GM18507 (cell line): ENCODE measurements at places on chromosomes 12 and 14.

DNA sequence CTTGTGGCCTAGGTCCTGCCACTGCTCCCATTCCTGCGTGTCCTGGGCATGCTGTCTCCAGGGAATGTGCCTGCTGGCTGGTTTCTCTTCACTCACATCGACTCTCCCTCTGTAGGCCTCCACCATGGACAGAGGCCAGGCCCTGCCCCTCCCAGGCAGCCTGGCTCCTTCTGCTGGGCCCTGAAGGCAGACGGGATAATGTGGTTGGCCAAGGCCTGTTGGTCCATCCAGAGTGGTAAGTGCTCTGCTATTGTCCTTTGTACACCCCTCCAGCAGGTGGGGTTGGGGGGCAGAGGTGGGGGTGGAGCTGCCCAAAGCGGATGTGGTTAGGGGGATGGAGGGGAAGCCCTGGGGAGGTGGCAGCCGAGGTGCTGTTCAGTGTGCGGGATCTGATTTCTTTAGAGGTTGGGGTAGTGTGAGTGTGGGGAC lies 9.5 kb upstream of the NR4A1 start:
- DNase-seq = no peak

DNA sequence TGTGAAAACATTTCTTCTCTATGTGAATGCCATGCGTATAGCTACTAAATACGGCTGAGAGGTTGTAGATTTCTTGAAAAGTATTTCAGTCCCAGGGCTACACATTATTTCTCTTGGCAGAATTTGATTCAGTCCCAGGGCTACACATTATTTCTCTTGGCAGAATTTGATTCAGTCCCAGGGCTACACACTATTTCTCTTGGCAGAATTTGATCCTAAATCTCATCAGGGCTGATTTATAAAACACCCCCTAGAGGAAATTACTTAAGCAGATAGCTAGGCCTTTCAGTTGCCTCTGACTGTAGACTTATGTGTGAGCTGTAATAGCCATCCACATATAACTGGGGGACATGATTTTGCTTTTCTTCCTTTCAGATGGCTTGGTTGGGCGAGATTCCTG lies 50.4 kb downstream of the AK7 start:
- no peak for DNase-seq

DNA sequence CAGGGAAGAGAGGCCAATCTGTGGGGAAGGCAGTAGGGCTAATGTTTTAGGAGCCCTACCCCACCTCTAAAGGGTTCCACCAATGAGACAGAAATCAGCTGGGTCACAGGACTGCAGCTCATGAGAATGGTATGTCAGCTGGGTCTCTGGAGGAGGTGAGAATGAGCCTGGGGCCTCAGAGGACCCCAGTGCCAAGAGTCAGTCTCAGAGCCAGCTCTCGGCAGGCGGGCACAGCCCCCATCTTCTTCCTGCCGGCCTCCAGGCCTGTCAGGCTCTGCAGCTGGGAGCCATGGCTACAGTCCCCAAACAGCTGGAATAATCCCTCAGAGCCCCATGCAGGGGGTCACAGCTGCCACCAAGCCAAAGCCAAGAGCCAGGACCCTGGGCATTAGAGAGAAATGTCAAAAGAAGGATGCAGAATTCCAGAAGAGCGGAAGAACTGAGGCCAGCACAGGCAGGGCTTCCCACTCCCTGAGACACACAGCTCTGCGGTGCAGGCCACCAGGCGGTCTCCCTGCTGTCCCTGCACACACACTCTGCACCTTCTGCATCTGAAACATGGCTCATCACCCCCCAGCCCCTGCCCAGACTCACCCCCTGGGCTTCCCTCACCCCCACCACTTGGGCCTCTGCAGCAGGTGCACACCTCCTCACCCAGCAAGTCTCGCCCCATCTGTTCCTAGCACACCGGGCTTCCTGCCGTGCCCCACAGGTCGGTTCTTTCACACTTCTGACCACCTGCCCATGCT lies 26.0 kb downstream of the ITPK1 start:
- no peak for DNase-seq

DNA sequence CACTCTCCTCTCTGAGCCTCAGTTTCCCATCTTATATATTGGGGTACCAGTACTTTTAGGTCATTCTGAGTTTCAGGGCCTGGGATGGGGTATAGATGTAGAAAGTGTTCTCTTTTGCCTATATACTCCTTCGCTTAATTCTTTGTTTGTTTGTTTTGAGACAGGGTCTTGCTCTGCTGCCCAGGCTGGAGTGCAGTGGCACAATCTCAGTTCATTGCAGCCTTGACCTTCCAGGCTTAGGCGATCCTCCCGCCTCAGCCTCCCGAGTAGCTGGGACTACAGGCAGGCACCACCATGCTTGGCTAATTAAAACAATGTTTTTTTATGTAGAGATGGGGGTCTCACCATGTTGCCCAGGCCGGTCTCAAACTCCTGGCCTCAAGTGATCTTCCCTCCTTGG lies 152.1 kb downstream of the AACS start:
- no peak for DNase-seq

GRCh38 chr14:33738029-33738428 lies 212.8 kb downstream of the EGLN3 start:
- DNase-seq = no peak

DNA sequence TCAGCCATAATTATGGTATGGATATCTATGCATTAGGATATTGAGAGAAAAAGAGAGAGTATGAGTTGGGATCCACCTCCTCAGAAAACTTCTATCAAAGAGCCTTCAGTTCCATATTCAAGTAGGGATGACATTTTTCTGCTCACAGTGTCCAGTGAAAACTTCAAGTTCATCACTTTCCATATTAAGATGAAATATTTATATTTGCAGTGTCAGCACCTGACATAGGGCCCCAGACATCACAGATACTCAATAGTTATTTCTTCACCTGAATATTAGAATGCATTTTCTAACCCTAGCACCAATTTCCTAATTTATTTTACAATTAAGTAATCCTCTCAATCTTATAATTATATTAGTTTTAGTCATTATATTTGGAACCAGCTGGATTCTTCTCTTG lies 318.0 kb upstream of the MGAT4C start:
- no peak for DNase-seq

DNA sequence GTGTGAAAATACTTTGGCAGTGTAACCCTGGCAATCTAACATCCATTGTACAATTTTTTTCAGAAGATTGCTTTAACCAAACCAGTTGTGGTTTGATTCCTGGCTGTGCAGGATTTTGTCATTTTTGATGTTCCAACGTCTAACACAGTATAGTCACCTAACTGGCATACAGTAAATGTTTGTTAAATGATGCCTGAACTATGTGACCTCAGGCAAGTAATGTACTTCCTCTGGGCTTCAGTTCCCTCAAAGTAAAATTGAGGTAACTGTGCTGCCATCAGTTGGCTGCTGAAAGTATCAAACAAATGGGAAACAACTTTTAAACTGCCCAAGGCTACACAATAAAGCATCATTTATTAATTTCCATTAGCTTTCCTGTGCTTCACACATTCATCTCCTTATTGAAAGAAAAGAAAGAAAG lies 4.3 kb downstream of the TM7SF3 start:
- no peak for DNase-seq

GRCh38 chr12:132835076-132836025 lies 6.7 kb upstream of the GOLGA3 start:
- no peak for DNase-seq

DNA sequence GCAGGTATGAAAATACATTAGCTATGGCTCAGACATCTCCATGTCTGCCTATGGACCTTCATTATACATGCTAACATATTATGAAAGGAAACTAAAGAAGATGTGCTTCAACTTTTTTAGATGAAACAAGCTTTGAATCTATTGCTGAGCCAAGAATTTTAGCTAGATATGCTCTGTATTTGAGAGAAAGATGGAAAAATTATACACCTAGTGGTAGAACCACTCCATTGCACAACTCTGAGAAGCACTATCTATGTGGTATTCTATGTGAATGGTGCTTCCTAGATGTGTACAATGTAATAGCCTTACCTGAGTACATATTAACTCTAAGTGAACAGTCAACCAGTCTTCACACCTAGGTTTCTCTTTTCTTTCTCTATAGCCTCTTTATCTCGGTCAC lies 17.3 kb downstream of the EPYC start:
- DNase-seq = no peak

DNA sequence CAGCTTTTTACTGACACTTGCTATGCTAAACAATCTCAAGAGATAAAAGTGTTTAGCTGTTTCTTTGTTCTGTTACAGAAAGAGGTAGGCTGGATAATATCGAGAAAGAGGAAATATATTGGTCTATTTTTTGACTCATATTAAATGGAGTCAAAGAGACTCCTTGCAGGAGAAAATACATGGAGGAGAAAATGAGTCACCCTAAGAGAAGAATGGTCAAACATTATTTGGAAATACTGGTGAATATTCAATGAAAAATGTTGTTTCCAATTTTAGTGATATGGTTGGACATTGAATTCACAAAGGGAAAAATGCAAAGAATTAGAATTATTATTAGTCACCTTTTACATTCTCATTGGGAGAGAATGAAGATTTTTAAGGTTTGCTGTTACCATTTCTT lies 3.2 kb downstream of the KCNJ8 start:
- no peak for DNase-seq

DNA sequence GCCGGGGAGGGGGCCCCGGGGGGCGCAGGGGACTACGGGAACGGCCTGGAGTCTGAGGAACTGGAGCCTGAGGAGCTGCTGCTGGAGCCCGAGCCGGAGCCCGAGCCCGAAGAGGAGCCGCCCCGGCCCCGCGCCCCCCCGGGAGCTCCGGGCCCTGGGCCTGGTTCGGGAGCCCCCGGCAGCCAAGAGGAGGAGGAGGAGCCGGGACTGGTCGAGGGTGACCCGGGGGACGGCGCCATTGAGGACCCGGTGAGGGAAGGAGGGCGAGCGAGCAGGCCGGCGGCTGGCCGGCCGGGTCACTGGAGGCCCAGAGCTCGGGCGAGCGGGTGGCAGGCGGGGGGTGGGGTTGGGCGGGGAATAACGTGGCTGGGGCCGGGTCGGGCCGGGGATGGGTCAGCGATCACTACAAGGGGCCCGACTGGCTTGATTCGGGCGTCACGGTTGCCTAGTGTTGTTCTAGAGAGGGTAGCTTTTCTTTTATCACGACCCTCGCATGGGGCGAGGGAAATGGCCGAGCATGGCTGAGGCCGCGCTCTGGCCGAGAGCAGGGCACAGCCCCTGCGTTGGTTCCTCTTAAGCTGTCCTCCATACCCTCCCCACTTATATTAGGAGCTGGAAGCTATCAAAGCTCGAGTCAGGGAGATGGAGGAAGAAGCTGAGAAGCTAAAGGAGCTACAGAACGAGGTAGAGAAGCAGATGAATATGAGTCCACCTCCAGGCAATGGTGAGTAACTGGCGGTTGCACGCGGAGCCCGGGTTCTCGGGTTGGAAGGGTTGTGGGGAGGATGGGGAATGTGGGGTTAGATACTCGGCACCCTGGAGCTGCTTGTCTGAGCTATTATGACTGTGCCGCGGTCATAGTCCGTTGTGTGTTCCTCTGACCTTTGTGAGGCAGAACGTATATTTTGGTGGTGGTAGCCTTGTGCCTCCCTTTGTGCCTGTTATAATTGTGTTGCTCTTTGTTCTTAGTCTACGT lies 603 bp downstream of the PABPN1 start:
- DNase-seq = no peak

DNA sequence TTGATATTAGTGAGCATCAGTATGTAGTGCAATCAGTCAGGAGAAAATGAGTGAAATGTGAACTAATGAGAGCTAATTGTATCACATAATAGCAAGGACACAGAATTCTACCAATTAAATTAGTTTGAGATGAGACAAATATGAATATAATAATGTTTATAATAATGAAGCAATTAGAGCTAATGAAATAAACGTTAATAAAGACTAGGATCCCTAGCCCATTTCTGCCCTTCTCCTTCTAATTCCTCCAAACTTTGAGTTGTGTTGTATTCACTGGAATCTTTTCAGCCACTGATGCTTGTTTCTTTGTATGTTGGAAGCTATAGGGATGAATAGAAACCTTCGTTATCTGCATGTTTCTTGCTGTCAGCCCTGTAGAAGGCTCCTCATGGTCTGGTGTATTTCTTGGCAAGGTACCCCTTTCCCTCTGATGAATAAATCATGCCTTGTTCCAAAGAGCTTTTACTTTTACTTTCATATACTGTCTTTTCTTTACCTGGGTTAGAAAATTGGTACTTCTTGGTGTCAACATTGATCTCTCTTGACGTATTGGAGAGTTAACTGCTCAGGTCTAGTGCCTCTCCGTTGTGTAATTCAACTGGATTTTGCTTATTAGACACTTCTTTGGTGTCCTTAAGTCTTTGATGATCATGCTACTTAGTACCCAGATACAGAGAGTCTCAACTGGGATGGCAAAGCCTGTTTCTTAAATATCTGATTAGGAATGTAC lies 154.8 kb downstream of the PTCSC3 start:
- no peak for DNase-seq

GRCh38 chr12:34398706-34399630 lies 376.7 kb downstream of the ALG10 start:
- DNase-seq = no peak

DNA sequence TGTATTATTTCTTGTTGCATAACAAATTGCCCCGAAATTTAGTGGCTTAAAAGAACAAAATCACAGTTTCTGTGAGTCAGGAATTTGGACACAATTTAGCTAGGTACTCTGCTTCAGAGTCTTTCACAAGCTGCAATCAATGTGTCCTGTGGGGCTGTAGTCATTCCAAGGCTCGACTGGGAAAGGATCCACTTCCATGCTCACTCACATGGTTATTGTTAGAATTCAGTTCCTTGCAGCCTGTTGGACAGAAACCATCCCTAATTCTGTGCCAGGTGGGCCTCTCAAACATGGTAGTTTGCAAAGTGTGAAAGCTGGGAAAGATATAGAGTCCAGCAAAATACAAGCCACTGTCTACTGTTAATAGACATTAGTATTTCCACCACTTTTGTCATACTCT lies 59.7 kb upstream of the ARID2 start:
- no peak for DNase-seq

DNA sequence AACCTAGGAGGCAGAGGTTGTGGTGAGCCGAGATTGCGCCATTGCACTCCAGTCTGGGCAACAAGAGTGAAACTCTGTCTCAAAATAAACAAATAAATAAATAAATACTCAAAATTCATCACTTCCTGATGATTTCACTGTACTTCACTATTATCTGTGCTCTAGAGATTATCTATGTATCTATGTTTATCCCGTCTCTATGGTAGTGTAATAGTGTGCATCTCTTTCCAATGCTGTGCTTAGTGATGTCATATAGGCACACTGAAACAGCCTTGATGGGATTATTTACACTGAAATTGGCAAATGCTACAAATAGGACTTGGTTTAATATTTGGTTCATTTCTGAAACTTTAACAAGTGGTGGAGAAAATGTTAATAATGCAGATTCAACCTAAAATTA lies 6.5 kb downstream of the CAPS2 start:
- DNase-seq = no peak

- no peak for DNase-seq
Observed at GRCh38 chr12:89920866-89921265, 212.2 kb upstream of the ATP2B1 start.

- DNase-seq = no peak
Observed at GRCh38 chr12:80400571-80400991, 43.5 kb upstream of the PTPRQ start.

DNA sequence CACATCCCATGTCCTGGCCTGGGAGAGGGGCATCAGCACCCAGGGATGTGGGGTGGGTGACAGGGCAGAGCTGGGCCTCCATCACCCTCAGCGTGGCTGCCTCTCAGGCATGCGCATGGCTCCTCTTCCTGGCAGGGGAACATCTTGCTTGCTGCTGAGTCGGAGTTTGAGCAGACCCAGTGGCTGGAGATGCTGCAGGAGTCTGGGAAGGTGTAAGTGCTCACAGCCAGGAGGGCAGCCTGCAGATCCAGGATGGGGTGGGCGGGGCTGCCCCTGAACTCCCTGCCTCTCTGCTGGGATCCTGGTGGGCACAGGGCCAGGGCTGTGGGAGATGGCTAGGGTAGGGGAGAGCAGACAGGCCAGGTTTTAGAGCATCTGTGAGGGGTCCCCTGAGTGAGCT lies 16.2 kb downstream of the PLEKHD1 start:
- no peak for DNase-seq

- no peak for DNase-seq
Observed at GRCh38 chr14:38248321-38249028, 7.4 kb downstream of the CLEC14A start.
